ENCODE measurements at places on chromosomes 2 and 18. TPM values are rescaled to one million over a fixed set of nuclear protein-coding genes. Genes with fewer than 3 reads are reported as not detected.

Gene SCYGR4
- not detected for total RNA-seq

Gene CYTIP
- total RNA-seq, result 7.7 TPM

Gene MAB21L4
- total RNA-seq, result not detected

- DNase-seq, result no peak
Observed at GRCh38 chr2:136051001-136051724, 65.7 kb upstream of the DARS1 start.

DNA sequence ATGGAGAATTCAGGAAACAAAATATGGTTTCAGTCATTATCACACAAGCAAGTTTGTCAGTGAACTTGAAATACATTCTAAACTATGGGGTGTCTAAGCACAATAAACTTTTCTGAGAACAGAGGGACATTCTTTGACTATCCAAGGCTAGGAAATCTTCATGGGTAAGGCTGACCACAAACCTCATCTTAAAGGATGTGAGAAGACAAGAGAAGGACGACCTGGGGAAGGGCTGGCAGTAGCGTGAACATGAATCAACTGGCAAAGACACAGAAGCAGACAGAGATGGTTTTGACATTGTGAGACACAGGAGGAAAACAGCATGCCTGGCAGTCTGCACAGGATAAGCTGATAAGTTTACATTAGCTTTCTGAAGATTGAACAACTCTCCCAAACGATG is 752.4 kb upstream of the SLC8A1 start:
- no peak for DNase-seq

- no peak for DNase-seq
Observed at GRCh38 chr2:173822889-173823542, 142.2 kb downstream of the SP3 start.

GRCh38 chr2:197281421-197281820 is 29.2 kb downstream of the ANKRD44 start:
- no peak for DNase-seq

DNA sequence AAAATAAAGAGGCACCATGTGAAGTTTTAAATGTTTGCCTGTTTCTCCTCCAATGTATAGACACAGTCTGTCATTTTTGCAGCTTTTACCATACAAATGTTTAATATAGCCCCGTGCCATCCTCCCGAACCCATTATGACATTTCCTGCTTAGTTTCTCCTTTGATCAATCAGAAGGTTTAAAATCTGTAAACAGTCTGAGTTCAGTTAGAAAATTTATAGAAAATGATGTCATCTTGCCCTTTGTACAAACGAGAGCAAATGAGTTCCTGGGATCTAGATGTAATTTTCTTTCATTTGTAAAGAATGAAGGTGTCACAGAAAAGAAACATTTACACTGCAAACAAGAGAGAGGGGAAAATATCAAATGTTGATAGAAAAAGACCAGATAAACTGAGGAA is 62.7 kb upstream of the NFU1 start:
- no peak for DNase-seq

- DNase-seq, result no peak
Observed at GRCh38 chr2:74864728-74865722, 31.1 kb downstream of the HK2 start.

- DNase-seq, result no peak
Observed at GRCh38 chr2:175062787-175063585, 57.8 kb upstream of the CHN1 start.

DNA sequence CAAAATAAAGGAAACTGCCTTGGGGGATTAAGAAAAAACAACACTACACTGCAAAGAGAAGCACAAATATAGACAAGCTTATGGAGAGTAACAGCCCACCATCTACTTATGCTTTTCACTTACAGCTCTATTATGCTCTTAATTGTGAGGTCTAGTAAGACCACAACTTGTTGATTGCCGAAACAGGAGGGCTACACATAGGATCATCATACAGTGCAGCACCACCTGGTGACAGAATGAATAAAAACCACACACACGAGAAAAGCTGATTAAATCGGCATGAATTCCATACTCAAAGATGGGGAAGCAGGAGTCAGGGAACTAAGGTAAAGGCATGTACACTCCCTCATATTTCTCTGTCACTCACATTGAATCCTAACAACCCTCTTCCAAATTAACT is 259.2 kb downstream of the IKZF2 start:
- DNase-seq, result no peak

GRCh38 chr2:130837811-130838565 is 1.3 kb downstream of the ARHGEF4 start:
- no peak for DNase-seq

- no peak for DNase-seq
Observed at GRCh38 chr2:198465970-198466369, 661.6 kb downstream of the PLCL1 start.

DNA sequence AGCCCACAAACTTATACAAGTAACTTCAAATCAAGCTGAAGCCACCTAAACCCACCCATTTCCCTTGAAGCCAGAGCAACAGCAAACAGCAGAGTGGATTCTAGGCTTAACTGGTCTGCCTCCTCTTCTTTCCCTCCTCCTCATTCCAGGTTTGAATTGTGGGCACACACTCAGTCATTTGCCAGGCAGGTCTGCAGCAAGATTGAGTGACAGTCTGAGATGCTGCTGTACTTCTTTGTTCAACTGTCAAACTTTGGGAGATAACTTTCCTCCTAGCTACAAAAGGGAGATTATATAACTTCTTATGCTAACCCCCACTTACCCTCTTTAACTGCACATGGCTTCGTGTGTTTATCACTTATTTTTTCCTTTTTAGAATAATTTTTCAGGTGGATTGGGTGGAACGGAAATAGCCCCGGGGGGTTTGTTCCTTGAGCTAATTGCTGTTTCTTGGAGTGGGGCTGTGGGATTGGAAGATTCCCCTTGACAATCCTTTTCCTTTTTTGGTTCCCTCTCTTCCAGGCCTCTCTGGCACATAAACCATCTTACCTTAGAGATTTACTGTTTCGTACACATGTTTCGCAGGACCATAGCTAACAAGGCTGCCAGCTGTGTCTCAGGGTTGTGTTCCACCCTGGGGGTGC is 55.0 kb downstream of the RNF144A start:
- no peak for DNase-seq

DNA sequence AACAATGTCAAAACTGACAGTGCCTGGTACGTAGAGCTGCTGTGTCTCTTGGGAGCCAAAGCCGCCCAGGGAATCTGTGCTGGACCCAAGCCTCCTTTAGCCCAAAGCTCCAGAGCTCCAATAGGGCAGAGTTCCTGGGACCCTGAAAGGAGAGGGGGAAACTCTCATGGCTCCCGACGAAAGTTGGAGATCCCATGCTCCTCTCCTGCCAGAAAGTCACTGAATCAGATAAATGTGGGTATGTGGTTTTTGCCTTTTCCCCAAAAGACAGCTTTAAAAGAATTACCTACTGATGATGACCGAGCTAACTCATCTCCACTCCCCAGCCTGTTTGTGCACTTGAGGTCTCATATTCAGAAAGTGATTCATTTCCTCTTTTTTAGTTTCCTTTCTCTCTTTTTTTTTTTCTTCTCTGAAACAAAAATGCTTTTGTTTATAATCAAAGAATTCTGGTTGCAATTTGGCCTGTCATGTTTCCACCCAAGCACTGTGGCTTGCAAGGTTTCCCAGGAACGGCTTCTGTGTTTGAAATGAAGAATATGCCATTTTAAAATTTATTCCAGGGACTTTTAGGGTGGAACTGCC is 14.1 kb upstream of the PMAIP1 start:
- DNase-seq, result no peak
